A549 treated with Hydrocortisone at 1 μM for 4 hours (cell line): ENCODE measurements at places on chromosomes 5 and 9. TPM values are rescaled to one million over a fixed set of nuclear protein-coding genes. Genes with fewer than 3 reads are reported as not detected.

Gene FOXD4L3
- total RNA-seq: 0.08 to 0.16 TPM (median 0.12 TPM) in 3 of 5 replicates, not detected in the others

Gene CNTNAP3
- 8.3 to 10.1 TPM (median 9.8 TPM) in 5 replicates for total RNA-seq

Gene TRIM36
- total RNA-seq: 1.8 to 2.2 TPM (median 2.2 TPM) in 5 replicates

Gene RASGRF2
- 1.2 to 1.6 TPM (median 1.4 TPM) in 5 replicates for total RNA-seq

Gene CARD9
- 0.81 to 1.7 TPM (median 0.97 TPM) in 5 replicates for total RNA-seq

Gene MLANA
- total RNA-seq: not detected in 5 replicates

Gene NUTM2F
- total RNA-seq: 0.03 TPM in 1 of 5 replicates, not detected in the others
